ENCODE measurements at places on chromosomes 12 and 14. TPM values are rescaled to one million over a fixed set of nuclear protein-coding genes. Genes with fewer than 3 reads are reported as not detected.

The PLCZ1 gene
- not detected for total RNA-seq

The KRT2 gene
- not detected for total RNA-seq

The NID2 gene
- 0.75 TPM for total RNA-seq

The CCDC177 gene
- total RNA-seq: 1.1 TPM

The OASL gene
- not detected for total RNA-seq

The RIPK3 gene
- 7.9 TPM for total RNA-seq

The LRRK2 gene
- 2.7 TPM for total RNA-seq

The MRPL52 gene
- 66.4 TPM for total RNA-seq

DNA sequence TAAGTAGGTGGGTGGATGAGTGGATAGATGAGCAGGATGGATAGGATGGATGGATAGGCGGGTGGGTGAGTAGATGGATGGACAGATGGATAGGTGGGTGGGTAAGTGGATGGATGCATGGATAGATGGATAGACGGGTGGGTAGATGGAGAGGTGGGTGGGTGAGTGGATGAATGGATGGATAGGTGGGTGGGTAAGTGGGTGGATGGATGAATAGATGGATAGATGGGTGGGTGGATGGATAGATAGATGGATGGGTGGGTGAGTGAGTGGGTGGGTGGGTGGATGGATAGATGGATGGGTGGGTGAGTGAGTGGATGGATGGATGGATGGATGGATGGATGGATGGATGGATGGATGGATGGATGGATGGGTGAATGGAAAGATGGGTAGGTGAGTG lies 221.7 kb upstream of the NOS1 start:
- ATAC-seq: no peak

GRCh38 chr12:131163189-131163738 lies 209.6 kb downstream of the ADGRD1 start:
- ATAC-seq: no peak

DNA sequence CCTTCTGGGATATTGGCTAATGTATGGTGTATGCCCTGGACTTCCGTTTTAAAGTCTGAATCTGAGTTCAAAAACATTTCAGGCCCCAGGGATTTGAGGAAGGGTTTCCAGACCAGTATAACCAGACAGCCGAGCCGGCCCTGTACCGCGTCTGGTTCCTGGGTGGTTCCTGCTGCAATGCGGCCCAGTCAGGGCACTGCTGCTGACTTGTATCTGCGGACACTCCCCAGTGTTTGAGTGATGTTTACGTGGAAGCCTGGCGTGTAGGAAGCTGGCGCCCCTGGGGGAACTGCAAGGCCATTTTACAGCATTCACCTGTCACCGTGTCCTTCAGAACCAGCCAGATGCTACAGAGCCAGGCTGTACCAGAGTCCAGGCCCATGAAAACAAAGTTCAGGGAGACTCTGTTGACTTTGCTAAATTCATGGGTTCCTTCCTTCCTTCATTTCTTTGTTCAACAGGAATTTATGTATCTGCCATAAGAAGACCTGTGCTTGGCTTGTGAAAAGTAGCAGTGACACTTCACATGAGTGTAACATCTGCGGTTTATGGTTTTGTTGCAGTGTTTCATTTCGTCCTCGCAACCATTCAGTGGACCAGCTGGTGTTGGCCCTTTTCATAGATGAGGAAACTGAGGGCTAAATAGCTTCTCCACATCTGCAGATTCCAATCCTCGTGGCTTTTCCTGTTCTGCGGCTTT lies 16.8 kb downstream of the EML1 start:
- no peak for ATAC-seq

DNA sequence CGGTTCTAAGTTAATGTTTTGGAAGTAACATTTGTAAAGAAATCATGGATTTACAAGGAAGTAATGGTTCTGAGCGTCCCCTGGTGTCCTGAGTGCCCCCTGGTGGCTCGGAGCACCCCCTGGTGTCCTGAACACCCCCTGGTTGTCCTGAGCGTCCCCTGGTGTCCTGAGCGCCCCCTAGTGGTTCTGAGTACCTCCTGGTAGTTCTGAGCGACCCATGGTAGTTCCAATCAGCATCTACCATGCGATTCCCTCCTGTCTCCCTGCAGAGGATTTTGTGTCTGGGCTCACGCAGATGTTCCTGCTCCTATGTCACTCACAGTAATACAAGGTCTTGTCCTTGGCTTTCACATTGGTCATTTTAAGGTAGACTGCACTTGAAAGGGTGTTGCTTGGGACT lies 1352.9 kb downstream of the TMEM121 start:
- peak; percentile 35 for ATAC-seq

GRCh38 chr12:84874825-84875139 lies 37.8 kb downstream of the SLC6A15 start:
- ATAC-seq: no peak

GRCh38 chr12:85865890-85866289 lies 8.2 kb upstream of the NTS start:
- ATAC-seq: no peak

DNA sequence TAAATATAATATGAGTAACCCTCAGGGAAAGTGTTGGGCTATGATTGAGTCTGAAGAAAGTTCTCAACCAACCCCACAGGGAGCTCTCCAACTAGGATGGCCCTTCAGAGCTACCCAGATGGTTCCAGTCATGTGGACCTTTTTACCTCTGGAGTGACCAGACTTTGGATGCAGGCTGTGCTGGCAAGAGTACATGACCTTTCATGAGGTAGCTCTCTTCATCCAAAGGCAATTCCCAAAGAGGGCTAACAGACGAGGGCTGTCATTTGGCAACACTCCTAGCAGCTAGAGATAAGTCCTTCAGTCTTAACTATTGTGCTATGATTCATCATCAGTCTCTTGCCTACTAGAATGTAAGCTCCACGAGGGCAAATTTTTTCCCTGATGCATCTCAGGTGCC lies 75.4 kb downstream of the DUSP6 start:
- ATAC-seq: no peak

GRCh38 chr14:23404331-23404900 lies 3.7 kb downstream of the MYH6 start:
- no peak for ATAC-seq

DNA sequence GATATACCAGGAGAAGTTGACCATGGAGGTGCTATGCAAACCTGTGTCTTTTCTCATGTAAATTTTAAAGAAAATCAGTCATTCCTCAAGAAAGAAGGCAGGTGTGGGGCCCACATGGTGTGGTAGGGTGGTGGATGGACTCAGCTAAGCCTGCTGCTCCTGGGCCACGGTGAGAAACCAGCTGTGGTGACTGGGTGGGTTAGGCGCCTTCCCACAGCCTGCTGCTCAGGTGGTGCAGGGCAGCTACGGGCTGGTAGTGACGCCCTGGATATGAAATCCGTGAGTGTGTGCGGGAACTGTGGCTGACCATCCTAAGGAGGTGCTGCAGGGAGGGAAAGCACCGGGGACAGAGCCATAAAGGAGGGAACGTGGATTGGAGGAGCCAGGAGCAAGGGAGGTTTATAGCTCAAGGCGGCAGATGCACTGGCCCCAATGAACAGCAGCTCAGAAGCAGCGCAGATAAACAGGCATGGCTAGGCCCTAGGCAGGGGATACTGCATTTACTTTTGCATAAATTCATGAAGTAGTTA lies 408.8 kb downstream of the FUT8 start:
- ATAC-seq: no peak

DNA sequence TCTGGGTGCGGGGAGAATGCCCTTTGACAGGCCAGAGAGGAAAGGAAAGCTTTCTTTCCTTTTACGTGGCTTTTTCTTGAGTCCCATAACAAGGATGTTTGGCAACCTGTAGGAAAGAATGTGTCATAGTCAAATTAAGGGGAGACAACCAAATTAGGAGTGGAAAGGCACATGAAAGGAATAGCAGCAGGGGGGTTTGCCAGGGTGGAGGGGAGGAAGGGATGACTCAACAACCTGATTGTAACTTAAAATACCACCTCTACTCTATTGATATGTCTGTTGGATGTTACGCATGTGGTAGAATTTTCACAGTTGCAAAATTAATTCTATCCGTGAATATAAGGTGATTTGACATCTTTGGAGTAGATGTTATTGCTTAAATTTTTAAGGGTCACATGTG lies 28.5 kb upstream of the MYBPC1 start:
- no peak for ATAC-seq

GRCh38 chr12:104456950-104457745 lies 400 bp downstream of the CHST11 start:
- ATAC-seq: peak; percentile 46

DNA sequence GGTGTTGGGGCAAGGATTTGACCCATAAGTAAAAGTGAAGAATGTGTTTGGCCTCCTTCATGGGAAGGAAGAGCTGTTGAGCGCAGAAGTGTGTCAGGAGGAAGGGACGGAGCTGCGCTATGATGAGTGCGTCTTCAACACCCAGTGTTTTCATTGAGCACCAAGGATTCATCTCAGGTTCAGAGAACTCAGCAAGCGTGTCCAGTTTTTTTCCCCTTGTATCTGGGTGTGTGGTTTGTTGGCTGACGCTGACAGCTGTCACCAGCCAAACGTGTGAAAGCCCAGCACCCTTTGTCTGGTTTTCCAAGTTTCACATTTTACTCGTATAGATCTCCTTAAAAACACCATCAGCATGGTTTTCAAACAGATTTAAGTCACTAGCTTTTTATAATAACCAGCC lies 12.3 kb downstream of the EP400 start:
- no peak for ATAC-seq

- peak; percentile 32 for ATAC-seq
These were observed 65.9 kb downstream of the RFX4 start for GRCh38 chr12:106648736-106649135.

GRCh38 chr12:45688183-45688582 lies 41.3 kb upstream of the ARID2 start:
- no peak for ATAC-seq

DNA sequence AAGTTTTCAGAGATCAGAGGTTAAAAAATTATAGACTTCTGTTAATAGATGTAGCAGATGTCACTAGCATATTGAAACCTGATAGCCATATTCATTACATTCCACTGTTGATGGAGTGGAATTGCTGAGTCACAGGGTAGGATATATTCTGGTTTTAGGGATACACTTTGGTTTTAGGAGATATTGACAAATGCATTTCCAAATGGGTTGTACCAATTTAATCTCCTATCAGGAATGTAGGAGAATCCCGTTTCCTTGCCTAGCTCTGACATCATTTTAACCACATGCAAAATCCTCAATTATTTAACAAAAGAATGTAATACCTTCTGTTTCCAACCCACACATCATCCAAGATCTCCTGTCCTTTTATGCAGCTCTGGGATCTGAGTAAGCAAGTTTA lies 30.7 kb upstream of the ESR2 start:
- no peak for ATAC-seq

GRCh38 chr14:50222055-50222613 lies 9.2 kb downstream of the SOS2 start:
- ATAC-seq: no peak

DNA sequence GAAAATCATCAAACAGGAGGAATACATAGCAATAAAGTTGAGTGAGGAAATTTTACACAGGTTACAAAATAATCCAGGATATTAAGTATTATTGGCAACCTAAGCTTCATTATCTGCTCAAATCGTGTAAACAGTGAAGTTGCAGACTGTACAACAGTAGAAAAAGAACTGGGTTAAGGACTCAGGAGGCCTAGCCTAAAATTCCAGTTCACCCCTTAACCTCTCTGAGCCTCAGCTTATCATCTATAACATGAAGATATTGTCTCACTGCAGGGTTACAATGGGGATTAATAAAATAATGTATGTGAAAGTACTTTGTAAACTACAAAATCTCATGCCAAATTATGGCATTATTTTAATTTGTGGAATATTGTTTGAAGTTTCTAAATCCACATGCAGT lies 26.0 kb downstream of the DDHD1 start:
- ATAC-seq: no peak

DNA sequence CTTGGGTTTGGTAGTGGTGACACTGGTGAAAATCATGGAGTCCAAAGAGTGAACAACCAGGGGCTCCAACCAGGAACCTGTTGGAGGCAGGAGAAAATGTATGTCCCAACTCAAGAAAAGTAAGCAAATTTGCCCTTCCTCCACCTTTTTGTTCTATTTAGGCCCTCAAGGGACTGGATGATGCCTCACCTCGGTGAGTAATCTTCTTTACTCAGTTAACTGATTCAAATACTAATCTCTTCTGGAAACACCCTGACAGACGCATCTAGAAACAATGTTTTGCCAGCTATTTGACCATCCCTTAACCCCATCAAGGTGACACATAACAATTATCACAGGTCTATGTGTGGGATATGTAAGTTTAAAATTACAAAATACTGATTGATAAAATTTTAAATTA lies 272.4 kb upstream of the FOXG1 start:
- no peak for ATAC-seq

GRCh38 chr14:100142073-100143040 lies 17.1 kb downstream of the DEGS2 start:
- no peak for ATAC-seq

GRCh38 chr12:54998958-54999510 lies 14.5 kb upstream of the TESPA1 start:
- no peak for ATAC-seq

DNA sequence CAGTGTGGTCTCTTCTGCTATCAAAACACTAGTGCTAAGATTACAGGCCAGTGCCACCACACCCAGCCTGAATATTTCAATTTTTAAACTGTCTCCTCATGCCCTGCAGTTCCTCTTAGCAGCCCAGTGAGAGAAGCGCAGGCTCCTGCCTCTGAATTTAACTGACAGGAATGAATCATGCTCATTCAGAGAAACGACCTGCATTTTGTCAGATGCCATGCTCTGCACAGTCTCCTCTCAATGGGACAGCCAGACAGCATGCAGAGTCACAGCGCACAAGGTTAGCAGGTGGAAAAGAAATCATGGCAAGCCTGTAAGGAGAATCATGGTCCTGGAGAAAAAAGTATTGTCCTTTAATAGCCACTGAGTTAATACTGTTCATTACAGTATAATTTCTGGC lies 691.0 kb upstream of the SEL1L start:
- no peak for ATAC-seq

DNA sequence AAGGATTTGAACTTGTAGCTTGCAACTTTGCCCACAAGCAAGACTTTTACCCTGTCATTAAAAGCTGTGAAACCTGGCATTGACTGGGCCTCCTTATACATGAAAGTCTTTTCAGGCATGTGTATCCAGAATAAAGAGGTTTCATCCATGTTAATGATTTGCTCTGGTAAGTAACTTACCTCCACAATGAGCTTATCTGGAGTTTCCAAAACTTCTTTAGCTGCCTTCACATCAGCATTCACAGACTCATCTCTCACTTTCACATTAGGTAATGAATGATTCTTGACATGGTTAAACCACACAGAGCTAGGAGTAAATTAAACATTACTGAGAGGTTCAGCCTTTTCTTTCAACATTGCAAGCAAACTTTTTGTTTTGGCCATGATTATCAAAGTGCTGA lies 234.4 kb upstream of the CLEC14A start:
- ATAC-seq: no peak

All from motor neuron (in vitro differentiated cells).